ENCODE measurements at places on chromosomes 16 and 17.

- no peak for DNase-seq
Observed at GRCh38 chr17:19415311-19415710, 4.3 kb downstream of the RNF112 start.

DNA sequence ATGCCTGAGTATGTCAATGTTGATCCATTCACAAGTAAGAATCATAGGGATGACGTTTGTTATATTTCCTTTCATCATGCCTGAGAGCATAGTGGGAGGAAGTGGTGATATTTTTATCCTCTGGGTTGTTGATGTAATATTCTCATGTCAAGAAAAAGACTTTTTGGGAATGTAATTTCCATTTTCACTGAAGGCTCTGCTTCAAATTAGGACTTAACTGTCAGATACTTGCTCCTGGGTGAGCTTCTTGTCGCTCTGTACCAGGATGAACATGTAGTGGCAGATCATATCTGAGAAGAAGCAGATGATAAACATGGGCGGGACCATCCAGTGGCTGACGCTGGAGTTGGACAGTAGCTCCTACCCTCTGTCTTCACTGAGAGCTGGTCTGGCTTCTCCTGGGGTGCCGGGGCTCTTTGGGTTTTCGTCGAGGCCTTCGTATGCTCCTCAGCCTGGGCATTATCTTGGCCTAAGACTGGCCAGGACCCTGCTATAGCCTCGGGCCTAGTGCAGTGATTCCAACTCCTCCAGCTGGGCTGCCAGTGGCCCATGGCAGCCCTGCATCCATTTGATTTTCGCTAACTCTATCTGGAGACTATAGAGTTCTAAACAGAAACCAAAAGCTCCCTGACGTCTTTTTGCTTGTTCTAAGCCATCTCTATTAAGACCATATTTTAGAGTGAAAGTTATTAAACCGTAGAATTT, 19.7 kb downstream of the CYB5B start:
- DNase-seq, result no peak

DNA sequence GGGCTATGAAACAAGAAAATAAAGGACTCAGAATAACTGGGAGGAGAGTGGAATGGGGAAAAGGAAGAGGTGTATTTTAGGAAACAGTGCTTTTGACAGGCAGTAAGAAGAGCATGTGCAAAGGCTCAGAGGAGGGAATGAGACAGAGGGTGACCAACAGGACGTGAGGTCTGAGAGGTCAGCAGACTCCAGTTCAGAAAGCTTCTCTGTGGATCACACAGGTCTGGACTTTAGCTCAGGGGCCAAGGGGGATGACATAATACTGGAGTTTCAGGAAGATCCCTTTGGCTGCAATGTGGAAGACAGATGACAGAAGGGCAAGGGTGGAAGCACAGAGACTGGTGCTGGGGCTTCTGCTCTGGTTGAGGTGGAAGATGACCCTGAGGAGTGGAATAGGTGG, 489.9 kb upstream of the CDH5 start:
- DNase-seq, result no peak

- DNase-seq, result no peak
Observed at GRCh38 chr17:11216976-11217375, 24.0 kb upstream of the SHISA6 start.

DNA sequence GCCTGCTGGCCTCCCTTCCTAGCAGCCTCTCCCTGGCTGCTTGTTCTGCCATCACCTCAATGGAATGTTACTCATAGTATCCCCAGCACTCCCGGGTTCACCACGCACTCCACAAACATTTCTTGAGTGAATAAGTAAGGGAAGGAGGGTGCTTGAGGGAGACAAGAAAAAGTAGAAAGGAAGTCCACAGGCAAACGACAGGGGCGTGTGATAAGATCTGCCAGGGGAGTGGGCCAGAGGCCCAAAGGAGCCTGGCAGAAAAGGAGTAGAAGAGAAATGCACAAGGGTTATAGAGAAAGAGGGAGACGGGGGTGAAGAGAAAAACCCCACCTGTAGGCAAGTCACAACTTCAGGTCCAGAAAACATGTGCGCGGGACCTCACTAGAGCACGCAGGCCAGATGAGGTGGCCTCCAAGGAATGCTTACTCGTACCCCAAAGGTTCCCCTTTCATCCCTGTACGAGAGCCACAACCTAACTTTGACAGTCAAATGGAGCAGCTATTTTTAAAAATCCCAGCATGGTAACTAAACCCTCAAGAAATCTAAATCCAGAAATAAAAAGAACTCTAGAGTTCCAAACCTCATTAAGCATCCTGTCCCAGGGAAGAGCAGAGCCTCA, 6.6 kb downstream of the ZDHHC7 start:
- DNase-seq, result no peak

DNA sequence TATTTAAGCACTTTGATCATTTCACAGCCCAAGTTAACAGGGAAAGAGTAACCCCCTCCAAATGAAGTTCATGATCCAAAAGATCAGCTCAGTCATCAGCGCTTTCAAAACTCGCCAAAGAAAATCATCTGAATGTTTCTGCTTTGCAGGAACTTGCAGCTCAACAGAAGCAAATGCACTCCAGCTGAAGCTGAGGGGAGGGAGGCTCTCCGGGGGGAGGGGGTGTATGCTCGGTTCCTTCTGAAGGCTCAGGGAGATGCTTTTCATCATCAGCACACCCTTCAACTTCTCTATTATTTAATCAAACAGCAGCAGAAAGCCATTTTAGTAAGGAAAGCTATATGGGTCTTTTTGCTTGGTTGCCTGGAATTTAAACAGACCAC, 24.4 kb upstream of the ERN1 start:
- no peak for DNase-seq

GRCh38 chr16:1028056-1028455, 44.5 kb upstream of the SSTR5 start:
- peak; percentile 55 for DNase-seq
